Erythroblast (primary cell): ENCODE measurements at places on chromosomes 5 and 9.

GRCh38 chr9:99274495-99274894 lies 52.4 kb downstream of the SEC61B start:
- no peak for DNase-seq

DNA sequence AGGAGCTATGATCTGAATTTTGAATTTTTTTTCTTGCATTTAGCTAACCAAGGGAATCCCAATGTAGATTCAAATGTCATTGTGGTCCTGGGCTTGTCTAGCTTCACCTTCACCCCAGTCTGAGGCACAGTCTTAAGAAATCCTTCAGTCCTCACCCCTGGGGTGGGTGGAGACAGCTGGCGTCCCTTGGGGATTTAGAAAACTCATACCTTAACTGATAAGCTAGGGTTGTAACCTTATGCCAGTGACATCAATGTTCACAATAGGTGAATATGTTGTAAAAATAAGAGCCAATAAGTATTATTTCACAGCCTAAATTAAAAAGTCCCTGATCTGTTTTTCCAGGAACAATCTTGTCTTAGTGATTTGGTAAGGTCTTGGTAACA lies 4.6 kb downstream of the ISOC1 start:
- DNase-seq: no peak

DNA sequence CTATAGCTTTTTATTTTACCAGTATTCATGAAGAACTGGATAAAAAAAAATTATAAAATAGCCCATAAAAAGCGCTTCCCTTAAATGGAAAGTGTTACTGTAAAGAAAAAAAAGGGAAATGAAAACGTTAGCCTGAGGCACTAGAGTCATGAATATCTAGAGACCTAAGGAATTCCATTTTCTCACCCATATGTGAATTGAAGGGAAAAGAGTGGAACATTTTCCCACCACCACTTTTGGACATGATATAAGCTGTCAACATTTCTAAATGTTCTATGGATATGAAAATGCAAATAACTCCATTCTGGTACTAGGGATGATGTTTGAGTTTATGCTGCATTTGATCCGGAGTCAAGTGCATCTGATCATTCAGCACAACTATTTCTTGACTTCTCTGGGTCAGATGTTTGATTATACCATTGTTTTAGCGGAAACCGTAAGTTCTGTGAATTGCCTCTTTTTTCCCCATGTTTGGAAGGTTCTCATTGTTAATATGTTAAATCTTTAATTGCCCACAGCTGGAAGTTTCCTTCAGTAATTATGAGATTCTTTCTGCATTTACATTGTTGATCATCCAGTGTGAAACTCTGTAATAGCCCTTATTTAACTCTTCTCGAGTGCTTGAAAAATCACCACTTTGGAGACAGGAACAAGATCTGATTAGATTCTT lies 467.4 kb upstream of the SEMA6A start:
- no peak for DNase-seq

GRCh38 chr9:74172874-74173273 lies 324.3 kb upstream of the RORB start:
- DNase-seq: no peak

DNA sequence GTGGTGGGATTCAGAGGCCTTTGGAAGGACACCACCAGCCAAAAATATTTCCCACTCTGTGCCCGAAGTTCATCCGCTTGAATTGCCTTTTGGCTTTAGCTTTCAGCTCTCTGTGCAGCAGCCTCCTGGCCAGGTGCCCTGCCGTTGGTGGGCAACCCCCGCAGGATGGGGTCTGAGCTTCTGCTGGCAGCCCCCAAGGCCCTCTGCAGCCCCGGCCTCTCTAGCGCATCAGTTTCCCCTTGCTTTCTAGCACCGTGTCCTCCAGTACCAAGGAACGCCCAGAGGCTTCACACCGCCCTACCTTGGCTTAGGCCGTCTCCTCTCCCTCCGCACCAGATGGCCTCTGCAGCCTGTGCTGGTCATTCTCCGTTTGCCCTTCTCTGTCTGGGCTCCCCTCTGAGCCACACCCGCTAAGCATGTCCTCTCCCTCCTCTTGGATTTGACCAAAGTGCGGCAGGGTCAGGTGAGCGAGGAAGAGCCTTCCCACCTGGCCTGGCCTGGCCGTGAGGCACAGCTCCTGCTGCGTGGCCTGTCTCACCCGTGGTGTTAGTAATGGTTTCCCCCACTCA lies 4.2 kb upstream of the TSC1 start:
- DNase-seq: no peak

GRCh38 chr5:40733879-40734563 lies 21.7 kb downstream of the TTC33 start:
- DNase-seq: no peak

DNA sequence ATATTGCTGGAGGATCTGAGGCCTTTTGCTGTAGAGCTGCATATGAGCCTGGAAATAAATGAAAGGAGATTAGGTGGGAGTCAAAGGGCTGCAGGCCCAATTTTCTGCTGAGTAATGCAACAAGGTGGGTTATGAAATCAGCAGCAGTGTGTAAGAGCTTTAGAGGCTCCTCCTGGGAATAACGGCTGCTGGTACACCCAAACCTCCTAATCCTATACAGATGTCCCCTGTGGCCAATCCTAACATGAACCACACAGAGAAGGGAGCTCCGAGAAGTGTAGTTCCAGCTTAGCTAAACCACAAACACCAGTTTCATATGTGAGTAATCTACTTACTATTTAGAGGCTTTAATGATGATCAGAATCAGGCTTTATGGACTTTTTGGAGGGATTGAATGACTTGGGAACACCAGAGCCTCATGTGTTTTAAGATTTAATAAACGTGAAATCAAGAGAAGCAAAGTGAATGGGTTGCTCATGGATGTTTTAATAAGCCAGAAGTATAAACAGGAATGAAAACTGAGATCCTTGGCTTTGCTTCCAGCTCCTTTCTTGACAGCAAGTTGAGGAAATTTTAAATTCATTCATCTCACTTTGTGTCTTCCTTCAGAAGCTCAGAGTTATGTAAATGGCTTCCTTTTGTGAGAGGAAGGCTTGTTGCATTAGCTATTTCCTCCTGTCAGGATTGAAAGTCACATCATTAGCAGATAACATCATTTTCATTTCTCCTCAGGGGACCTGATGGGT lies 437.5 kb downstream of the TMEM232 start:
- no peak for DNase-seq

DNA sequence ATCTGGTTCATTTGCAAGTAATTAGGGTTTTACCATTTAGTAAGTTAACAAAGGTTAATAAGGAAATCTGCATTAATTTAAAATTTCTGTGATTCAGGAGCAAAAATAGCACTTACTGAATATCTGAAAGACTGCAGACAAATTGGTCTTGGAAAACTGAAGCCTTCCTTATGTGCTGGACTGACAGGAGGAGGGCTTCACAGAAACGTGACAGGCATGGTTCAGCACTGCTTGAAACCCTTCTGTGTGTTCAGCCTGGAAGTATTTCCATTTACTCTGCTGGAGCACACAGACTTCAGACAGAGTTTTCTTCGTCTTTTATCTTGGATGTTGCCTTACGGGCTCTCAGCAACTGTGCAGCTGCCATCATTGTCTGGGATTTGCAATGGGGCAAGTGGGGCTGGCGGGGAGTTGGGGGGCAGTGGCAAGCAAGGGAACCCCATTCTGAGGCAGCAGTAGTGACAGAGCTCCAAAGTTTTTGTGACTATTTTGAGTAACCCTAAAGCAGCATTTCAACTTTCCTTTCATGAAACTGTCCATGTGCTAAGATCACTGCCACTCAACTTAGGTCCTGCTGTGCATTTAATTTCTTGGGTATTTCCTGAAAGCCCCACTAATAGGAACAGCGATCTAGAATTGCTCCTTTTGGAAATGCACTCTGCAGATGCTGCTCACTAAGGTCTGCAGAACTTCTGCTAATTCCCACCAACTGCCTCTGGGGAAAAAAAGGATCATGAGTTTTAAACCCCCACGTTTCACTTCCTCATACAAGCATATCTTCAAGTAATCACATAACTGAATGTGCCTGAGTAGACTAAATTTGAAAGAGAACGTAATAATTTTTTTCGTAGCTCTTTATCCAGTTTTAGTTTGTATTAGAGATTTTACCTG lies 56.6 kb downstream of the KCNN2 start:
- DNase-seq: no peak

DNA sequence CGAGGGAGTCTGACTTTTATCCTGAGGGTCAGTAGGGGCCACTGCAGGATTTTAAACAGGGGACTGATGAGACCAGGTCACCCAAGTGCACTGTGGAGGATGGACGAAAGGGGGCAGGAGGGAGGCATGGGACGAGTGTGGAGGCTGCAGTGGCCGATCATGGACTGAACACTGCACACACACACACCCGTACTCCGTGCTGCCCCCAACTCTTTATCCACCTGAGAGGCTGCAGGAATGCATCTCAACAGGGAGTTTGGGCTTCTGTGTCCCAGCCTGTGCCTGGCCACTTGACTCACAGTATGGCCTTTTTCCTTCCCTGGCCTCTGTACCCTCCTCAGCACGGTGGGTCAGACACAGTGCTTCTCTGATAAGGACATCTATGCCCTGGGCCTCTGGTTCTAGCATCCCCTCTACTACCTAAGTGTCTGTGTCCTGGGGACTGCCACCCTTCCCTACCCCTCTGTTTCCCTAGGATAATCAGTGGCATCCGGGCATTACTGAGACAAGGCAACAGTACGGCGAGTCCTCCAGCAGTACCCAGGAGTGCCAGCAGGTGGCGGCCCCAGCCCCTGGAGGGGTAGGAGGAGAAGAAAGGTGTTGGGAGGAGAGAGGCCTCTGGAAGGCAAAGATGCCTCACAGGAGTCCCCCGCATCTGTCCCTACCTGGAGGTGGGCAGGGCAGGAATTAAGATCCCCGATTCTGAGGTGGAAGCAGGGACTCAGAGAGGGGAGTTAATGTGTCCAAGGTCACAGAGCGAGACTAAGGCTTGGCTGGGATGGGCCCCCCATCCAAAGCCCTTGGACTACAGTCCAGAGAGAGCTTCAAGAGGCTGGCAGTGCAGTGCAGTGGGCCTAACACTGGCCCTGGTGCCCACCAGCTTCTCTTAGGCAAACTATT lies 5.1 kb upstream of the CDX1 start:
- DNase-seq: peak; percentile 75

- no peak for DNase-seq
These were observed 376.6 kb downstream of the EFNA5 start for GRCh38 chr5:107294211-107294550.

DNA sequence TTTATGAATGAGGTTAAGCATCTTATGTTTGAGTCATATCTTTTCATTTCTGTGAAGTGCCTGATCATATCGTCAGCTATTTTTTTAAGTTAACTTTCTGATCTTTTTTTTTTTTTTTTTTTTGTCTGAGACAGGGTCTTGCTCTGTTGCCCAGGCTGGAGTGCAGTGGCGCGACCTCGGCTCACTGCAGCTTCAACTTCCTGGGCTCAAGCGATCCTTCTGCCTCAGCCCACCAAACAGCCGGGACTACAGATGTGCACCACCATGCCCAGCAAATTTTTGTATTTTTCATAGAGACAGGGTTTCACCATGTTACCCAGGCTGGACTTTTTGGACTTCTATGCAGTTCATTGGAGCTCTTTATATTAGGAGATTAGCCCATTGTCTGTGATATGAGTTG lies 140.7 kb downstream of the PRKACG start:
- no peak for DNase-seq

DNA sequence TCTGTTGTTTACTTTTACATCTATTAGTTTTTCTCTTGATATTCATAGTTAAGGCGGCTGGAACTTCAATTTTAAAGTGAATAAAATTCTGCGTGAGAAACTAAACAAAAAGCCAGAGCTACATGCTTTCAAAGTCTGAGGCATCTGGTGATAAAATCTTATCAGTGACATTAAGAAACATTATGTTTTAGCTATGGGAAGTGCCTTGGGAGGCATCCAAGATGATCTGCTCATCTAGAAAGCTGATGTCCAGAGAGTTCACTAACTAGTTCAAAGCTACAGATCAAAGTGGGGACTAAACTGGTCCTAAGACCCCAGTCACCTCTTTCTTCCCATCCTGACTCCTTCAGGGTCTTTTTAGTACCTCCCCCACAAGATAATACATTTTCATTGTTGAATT lies 37.2 kb downstream of the MRPS27 start:
- DNase-seq: peak; percentile 59

- no peak for DNase-seq
These were observed 54.3 kb downstream of the SLC46A2 start for GRCh38 chr9:112836394-112836793.
